ENCODE measurements at places on chromosomes 4 and X. TPM values are rescaled to one million over a fixed set of nuclear protein-coding genes. Genes with fewer than 3 reads are reported as not detected.

DNA sequence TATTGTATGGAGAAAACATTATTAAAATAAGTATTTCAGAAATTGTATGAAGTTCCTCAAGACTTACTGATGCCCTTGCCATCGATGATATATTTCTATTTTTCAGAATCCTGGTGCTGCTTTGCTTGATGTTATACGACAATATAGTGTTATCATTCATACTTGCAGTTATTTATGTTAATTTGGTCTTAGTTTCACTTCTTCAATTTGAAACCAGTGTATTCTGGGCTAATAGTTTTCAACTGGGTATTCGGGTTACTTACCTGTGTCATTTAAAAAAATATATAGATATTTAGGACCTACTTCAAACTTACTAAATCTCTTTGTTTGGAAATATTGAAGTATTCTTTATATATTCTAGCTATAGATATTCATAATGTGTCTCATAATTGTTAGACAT lies 1414.7 kb downstream of the C4orf33 start:
- DNase-seq, result no peak

DNA sequence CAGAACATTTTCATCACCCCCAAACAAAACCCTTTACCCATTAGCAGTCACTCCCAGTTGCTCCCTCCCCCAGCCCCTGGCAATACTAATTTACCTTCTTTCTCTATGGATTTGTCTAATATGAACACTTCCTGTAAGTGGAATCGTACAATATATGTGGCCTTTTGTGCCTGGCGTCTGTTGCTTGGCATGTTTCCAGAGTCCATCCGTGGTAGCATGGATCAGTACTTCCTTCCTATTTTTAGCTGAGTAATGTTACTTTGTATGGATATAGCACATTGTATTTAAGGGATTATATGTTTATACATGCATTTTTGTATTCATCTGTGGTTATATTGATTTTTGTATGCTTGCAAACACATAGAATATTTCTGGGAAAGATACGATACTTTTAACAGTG lies 48.2 kb downstream of the PPEF1 start:
- DNase-seq, result no peak

Gene TLR1
- polyA plus RNA-seq, result 0.03 TPM

DNA sequence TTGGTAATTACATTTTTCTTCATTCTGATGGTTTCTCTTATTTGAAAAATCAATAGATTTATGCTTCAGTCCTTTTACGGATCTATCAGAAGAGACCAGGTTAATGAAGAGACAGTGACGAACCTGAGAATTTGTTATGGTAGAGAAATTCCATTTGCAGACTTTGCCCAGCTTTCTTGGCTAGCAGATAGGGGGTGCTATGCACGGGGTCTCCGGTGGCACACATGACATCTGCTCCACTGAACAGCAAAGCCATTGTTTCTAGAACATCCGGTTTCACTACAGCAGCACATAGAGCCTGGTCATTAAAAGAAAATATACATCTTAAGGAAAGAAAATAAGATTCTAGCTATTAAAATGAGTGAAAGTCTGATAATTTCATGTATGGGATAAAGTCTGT lies 85.1 kb downstream of the ARAP2 start:
- DNase-seq, result no peak

- no peak for DNase-seq
These were observed 612.9 kb upstream of the GALNT7 start for GRCh38 chr4:172555725-172556124.

GRCh38 chrX:38803588-38804431 lies 2.6 kb downstream of the MID1IP1 start:
- peak; percentile 75 for DNase-seq

Gene NSUN7
- not detected for polyA plus RNA-seq

- DNase-seq, result no peak
These were observed 32.6 kb upstream of the NKX6-1 start for GRCh38 chr4:84531689-84532088.

GRCh38 chr4:118772081-118772766 lies 63.7 kb downstream of the SEC24D start:
- DNase-seq, result peak; percentile 12

DNA sequence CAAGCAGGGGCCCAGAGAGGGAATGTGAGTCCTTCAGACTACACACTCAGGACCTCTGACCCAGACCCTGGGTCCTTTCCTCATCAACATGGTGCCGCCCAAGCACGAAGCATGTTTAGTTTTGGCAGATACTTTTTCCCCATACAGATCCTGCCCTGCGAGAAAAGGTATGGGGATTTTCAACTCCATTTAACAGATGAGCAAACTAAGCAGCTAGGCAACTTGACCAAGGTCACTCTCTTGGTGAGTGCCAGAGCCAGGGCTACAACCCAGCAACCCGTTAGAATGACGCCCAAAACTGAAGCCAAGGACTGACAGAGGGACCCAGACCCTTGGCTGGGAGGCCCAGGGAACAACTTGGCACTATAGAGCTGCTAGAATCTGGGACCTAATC lies 40.3 kb upstream of the MSX1 start:
- DNase-seq, result no peak
